IgD-negative memory B cell (primary cell): ENCODE measurements at places on chromosomes 1 and 21. TPM values are rescaled to one million over a fixed set of nuclear protein-coding genes. Genes with fewer than 3 reads are reported as not detected.

Gene PLEKHA6
- polyA plus RNA-seq = 0.11 TPM

Gene POGK
- 18.3 TPM for polyA plus RNA-seq

Gene EVA1C
- polyA plus RNA-seq = 3.2 TPM

Gene SNAP47
- 42.9 TPM for polyA plus RNA-seq

Gene FAAH
- polyA plus RNA-seq = 1.2 TPM

Gene CYB561D1
- polyA plus RNA-seq = 8.6 TPM

Gene URB1
- polyA plus RNA-seq = 1.8 TPM

Gene SH2D2A
- 2.1 TPM for polyA plus RNA-seq

Gene CCDC185
- polyA plus RNA-seq = not detected

Gene NTNG1
- polyA plus RNA-seq = 6.5 TPM

Gene JAM2
- polyA plus RNA-seq = 0.15 TPM

Gene CHD5
- not detected for polyA plus RNA-seq

Gene CACHD1
- polyA plus RNA-seq = 0.08 TPM

Gene OLFML2B
- not detected for polyA plus RNA-seq

Gene HSD3B1
- not detected for polyA plus RNA-seq

Gene SHE
- polyA plus RNA-seq = not detected

Gene KRTAP12-2
- not detected for polyA plus RNA-seq

Gene OR14K1
- polyA plus RNA-seq = not detected

Gene TMEM82
- polyA plus RNA-seq = not detected

Gene LBR
- 82.2 TPM for polyA plus RNA-seq

Gene LYST
- 29.4 TPM for polyA plus RNA-seq

Gene FAM72C
- polyA plus RNA-seq = not detected

Gene PLCH2
- polyA plus RNA-seq = 0.66 TPM

Gene GPR3
- 0.16 TPM for polyA plus RNA-seq

Gene EDN2
- not detected for polyA plus RNA-seq
